Uterine smooth muscle cell (primary cell): ENCODE measurements at places on chromosomes 4 and X. TPM values are rescaled to one million over a fixed set of nuclear protein-coding genes. Genes with fewer than 3 reads are reported as not detected.

Gene RAB39B
- 2.4 and 5.7 TPM in 2 replicates for total RNA-seq

Gene ZCCHC12
- total RNA-seq: under 0.01 and 0.12 TPM in 2 replicates

Gene HTR2C
- total RNA-seq: under 0.01 TPM in 1 of 2 replicates, not detected in the other

Gene NR3C2
- total RNA-seq: 0.55 and 1.00 TPM in 2 replicates

Gene CT45A5
- not detected in 2 replicates for total RNA-seq

Gene NUDT10
- total RNA-seq: 6.2 and 6.3 TPM in 2 replicates

Gene ENOX2
- total RNA-seq: 12.7 and 16.3 TPM in 2 replicates

Gene TDO2
- 0.11 TPM in 1 of 2 replicates, not detected in the other for total RNA-seq

Gene CTAG1A
- not detected in 2 replicates for total RNA-seq

Gene CYSLTR1
- total RNA-seq: 0.11 TPM in 1 of 2 replicates, not detected in the other

Gene ADH7
- total RNA-seq: not detected in 2 replicates

Gene XKRX
- total RNA-seq: under 0.01 TPM in 2 replicates
